ENCODE measurements at places on chromosomes 2 and 18.

- no peak for DNase-seq
Measured at GRCh38 chr2:219959471-219959870, 332.0 kb downstream of the SLC4A3 start.

DNA sequence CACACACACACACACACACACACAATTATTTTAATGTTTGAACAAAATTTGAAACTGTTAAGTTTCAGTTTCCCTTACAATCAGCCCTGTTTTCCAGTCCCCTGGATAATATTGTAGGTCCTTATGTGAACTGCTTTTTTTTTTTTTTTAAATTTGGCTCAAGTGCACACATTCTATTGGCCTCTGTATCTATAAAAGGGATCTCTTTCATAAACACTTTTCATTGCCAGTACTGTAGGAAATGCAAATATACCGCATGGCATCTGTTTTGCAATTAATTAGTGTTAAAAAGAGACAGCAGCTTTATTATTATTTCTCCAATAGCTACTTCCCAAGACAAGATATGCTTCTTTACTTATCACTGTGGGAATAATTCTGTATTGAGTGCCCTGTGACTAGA lies 738.7 kb downstream of the EPHA4 start:
- DNase-seq, result no peak

GRCh38 chr2:113080134-113080533 lies 12.4 kb downstream of the IL1F10 start:
- no peak for DNase-seq

DNA sequence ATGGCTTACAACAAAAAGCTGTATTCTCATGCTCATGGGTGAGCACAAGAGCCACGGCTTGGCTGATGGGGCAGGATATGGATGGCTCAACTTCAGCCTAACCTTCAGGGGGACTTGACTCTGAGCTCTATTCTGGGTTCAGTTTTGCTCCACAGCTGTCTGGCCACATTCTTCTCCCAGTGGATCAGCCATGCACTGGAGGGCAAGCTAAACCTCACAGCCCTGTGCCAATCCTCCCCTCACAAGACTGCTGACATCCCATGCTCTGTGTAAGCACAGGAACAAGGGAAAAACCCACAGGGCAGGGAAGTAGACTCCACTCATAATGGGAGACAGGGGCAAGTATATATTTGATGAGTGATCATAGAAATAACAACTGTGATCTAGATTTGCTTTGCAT lies 35.6 kb downstream of the COPS8 start:
- no peak for DNase-seq

- DNase-seq, result no peak
Measured at GRCh38 chr2:153394247-153394646, 84.3 kb downstream of the RPRM start.

All from stimulated activated CD8-positive, alpha-beta memory T cell treated with anti-CD3 and anti-CD28 coated beads, Interleukin-4, amount 100 ng/mL, for 1 hour (primary cell).